ENCODE measurements at places on chromosomes 5 and 9. TPM values are rescaled to one million over a fixed set of nuclear protein-coding genes. Genes with fewer than 3 reads are reported as not detected.

PTPRD gene
- total RNA-seq: 3.7 TPM

SLC45A2 gene
- total RNA-seq: 0.56 TPM

ISL1 gene
- not detected for total RNA-seq

TRIM7 gene
- 1.3 TPM for total RNA-seq

ADAMTS12 gene
- total RNA-seq: not detected

DMXL1 gene
- total RNA-seq: 45.3 TPM

TCF7 gene
- 6.1 TPM for total RNA-seq

QRFP gene
- total RNA-seq: not detected

OR13C2 gene
- total RNA-seq: not detected

TMC1 gene
- not detected for total RNA-seq

SHLD3 gene
- total RNA-seq: 7.1 TPM

ASS1 gene
- not detected for total RNA-seq

HAVCR2 gene
- total RNA-seq: 721 TPM

HINT2 gene
- 40.8 TPM for total RNA-seq

MCIDAS gene
- not detected for total RNA-seq

CDC14B gene
- total RNA-seq: 3.1 TPM

All from natural killer cell treated with Interleukin-12 subunit alpha and Interleukin-12 subunit beta and Interleukin-15 and Interleukin-18, amount 100 ng/mL, for 72 hours (primary cell).